Suppressor macrophage treated with lipopolysaccharide for 1 hour (primary cell): ENCODE measurements at places on chromosomes 2 and 18.
A peak's percentile ranks its signal among the peaks of the same experiment; 100 is the strongest.

DNA sequence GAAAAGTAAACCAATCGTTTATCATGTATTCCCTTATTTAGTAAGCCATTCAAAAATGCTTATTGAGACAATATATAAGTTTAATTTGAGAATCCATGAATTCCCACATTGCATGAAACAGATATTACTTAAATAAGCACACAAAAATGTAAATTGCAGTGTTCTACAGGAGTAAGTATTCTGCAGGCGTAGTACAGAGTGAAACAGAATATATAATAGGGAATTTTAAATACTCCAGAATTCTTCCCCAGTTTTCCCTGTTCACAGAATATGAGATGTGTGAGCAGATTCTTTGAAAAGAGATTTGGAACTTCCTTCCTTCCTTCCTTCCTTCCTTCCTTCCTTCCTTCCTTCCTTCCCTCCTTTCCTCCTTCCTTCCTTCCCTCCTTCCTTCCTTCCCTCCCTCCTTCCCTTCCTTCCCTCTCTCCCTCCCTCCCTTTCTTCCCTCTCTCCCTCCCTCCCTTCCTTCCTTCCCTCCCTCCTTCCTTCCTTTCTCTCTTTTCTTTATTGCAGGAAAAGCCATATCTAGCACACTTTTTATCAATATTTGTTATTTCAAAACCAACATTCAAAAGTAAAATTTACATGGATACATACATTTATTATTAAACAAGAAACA is 977.7 kb upstream of the LRRTM1 start:
- no peak for DNase-seq

DNA sequence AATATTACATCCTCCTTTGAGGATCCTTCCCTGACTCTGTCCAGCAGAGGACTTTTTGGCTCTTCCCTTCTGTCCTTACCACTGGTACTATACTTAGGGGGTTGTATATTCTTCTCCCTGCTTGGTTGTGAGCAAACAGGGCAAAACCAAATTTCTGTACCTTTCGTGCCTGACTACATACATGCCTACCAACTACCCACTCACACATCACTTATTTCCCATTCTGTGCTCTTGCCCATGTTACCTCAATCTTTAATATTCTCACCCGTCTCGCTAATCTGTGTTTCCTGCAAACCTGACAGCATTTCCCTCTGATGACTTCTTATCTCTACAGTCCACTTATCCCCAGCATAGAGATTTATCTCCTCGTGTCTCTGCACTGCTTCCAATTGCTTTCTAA is 58.6 kb downstream of the FTCDNL1 start:
- no peak for DNase-seq

DNA sequence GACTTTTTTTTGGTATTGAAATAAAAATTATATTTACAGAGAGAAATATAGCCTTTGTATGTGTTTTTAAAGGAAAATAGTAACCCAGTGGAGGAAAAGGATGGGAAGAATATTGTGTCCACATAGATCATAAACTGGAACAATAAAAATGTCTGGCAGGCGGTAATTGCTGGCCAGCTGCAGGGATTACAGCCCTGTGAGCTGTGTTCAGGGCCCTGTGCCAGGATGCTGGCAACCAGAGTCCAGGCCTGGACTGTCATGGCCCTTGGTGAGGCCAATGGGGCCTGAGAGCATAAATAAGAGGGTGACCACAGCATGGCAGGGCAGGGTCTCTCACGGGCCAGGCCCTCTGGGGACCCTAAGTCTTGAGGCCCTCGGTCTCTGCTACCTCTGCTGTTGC is 171.2 kb downstream of the ACOXL start:
- DNase-seq: no peak

DNA sequence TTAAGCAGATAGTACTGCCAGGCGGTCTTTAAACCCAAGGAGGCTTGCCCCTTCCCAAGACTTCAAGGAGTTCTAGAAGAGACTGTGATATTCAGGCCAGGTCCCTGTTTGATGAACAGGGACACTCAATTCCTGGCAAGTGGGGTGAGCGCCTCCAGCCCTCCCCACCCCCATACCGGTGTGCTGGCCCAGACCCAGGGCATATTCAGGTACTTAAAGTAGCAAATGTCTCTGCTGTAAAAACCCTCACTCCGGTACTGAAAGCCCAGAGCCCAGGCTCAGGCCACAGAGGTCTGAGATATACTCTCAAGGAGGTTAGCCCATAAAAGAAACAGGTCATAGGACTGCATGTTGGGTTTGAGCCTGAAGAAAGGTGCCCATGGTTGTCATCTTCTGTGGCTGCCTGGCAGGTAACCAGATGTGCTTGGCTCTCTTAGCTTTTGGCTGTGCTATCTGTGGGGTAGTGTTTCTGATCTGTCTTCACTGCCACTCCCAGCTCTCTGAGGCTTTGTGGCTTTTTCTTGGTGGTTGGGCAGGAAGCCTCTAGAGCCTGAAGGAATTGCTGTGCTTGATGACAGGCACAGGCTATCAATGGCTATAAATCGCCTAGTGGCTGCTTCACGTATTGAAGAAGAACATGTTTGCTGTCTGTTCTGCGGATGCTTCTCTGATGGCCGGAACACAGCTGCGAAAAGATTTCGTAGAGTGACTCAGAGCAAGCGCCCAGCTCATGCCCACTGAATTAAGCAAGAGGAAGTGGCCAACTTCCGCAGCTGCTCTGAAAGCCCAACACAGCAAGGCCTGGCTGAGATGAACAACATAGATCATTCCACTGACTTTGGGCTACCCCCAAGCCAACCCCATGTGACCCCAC is 63.3 kb upstream of the ALPP start:
- peak; percentile 94 for DNase-seq

GRCh38 chr2:47422560-47422959 is 19.6 kb downstream of the MSH2 start:
- no peak for DNase-seq

- no peak for DNase-seq
These were observed 147.1 kb downstream of the CCBE1 start for GRCh38 chr18:59550174-59550516.
